Mucosa of descending colon (tissue), 3 donors: ENCODE measurements at places on chromosomes 4 and X. TPM values are rescaled to one million over a fixed set of nuclear protein-coding genes. Genes with fewer than 3 reads are reported as not detected.

DNA sequence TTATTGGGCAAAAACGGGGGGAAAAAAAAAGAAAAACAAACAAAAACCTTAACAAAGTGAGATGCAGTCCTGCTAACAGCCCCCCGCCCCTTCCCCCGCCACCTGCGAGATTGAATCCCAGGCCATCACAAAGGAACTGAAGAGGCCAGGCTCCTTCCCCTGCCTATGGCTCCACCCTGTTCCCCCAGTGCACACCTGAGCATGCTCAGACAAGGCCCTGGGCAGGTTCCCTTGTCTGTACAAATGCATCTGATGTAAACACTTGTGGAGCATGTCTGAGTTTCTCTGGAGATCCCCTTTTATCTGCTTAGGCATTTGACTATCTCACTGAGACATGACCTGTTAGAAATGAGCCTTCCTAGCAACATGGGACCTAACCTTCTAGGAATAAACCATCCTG lies 983.7 kb upstream of the PABPC4L start:
- no peak for DNase-seq

GRCh38 chr4:118284169-118284568 lies 68.6 kb downstream of the PRSS12 start:
- DNase-seq: no peak

DNA sequence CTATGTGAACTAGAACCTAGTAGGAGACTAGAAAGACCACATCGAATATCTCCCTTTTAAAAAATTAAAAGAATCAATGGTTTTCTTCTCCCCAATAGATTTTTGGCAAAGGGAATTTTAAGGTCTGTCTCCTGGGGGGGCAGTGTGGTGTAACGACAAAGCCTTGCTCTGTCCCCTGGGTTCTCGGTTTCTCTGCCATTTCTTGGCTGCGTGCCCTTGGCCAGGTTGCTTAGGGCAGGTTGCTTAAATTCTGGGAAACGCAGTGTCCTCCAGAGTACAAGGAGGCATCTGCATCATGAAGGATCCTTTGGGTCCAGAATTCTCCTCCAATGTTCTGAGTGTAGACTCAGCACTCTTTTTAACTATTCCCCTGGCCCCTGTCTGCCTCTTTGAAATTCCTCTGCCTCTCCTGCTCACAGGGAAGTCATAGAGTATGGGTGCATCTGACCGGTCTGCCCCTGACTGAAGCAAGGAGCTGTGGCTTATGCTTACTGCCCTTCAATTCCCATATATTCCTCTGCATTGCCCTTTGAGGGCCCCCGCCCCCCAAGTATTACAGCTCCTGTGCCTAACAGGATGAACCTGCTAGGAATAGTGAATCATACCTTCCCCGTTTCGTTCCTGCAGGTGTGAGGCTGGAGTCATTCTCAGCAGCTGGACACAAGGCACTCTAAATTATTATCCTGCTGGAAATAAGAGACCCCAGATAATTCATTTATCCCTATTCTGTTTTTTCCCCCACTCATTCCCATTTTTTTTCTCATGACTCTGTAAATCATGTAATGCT lies 2.2 kb downstream of the KIT start:
- no peak for DNase-seq

- DNase-seq: no peak
Measured at GRCh38 chr4:165610679-165611437, 232.1 kb downstream of the CPE start.

DNA sequence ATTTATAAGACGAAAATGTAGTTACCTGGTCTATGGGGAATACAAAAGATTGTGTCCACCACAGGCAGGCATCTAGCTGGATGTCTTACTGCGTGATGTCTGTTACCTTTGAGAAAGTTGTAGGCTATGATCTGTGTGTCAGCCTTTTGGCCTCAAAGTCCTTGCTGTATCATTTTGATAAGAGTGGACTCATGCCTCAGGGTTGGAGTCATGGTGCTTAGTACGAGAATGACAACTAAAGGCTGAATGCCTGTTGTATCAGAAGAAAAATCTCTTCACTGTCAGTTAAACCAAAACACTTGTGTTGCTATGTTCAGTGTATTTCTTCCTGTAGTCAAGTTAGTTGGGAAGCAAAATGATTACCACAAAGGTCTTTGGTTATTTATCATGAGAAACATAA lies 226.2 kb downstream of the ARHGAP10 start:
- DNase-seq: no peak

- DNase-seq: no peak
Measured at GRCh38 chr4:112845386-112845785, 204.1 kb upstream of the ANK2 start.

- no peak for DNase-seq
Measured at GRCh38 chr4:174713181-174713580, 115.9 kb downstream of the GLRA3 start.

DNA sequence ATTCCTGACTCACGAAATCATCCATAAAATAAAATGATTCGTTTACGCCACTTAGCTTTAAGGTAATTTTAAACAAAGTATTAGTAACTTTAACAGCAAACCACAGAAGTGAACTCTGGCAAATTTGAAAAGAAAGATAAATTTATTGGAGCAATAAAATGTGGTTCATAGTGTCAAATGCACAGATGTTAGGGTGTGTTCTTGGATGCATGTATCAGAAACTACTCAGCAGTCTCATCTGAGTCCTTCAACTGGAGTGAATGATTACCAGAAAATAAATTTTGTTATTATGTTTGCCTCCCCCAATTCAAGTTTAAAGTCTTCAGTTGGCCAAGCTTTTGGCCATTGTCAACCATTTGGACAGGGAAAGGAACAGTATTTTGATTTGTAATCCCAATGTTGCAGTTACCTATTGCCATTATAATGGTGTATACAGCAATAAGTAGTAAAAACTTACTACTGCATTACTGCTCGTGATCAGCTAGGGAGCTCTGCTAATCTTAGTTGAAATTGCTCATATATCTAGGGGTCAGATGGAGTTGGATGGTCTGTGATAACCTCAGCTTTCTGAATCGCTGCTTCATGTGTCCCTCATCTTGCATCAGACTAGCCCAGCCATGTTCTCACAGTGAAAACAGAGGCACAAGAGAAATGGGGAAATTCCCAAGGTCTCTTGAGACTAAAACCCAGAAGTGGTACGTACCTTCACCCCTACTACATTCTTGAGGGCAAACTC lies 254.6 kb upstream of the KCNIP4 start:
- no peak for DNase-seq

DNA sequence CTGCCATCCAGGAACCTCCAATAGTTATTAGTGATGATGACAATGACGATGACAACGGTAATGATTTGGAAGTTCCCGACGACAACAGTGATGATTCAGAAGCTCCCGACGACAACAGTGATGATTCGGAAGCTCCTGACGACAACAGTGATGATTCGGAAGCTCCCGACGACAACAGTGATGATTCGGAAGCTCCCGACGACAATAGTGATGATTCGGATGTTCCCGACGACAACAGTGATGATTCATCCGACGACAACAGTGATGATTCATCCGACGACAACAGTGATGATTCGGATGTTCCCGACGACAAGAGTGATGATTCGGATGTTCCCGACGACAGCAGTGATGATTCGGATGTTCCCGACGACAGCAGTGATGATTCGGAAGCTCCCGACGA lies 14.7 kb downstream of the CXCR3 start:
- DNase-seq: no peak

The PDLIM3 gene
- total RNA-seq: 16.5 TPM

The P2RY4 gene
- 0.79 TPM for total RNA-seq

The SLC38A5 gene
- total RNA-seq: 25.9 TPM

The TMPRSS11B gene
- not detected for total RNA-seq

The ODAPH gene
- not detected for total RNA-seq

The DCTD gene
- 53.3 TPM for total RNA-seq

The PWWP3B gene
- total RNA-seq: 0.12 TPM

The AP1S2 gene
- total RNA-seq: 16.0 TPM

The DOK7 gene
- 0.39 TPM for total RNA-seq
